ENCODE measurements at places on chromosomes 11 and 22.

DNA sequence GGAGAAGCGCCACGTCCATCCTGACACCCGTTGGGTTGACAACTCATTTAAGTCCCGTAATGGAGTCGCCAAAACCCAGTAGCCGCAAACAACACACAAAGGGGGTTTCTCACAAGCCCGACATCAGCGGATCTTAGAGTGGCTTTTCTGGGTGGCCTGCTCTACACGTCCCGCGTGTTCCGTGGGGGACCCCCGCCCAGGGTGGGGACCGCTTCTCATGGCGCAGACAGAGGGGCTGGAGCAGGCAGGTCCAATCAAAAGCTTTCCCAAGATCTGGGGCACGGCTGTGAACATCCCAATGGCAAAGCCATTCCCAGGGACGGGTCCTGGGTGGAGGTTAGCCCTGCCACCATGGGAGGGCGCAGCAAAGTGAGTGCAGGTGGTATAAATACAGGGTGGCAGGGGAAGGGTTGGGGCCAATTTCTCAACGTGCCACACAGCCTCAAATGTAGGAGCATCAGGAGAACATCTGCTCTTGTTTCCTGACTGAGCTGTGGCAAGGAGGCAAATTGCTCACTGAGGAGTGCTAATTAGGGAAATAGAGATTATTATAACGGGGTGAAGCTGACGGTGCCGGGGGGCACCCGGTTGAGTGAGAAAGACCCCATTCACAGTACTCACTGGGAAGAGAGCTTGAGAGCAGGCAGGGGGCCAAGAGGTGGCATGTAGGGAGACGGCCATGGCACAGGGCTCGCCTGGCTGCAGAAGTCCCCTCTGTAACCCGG, 1447.2 kb downstream of the TBC1D22A start:
- no peak for DNase-seq

DNA sequence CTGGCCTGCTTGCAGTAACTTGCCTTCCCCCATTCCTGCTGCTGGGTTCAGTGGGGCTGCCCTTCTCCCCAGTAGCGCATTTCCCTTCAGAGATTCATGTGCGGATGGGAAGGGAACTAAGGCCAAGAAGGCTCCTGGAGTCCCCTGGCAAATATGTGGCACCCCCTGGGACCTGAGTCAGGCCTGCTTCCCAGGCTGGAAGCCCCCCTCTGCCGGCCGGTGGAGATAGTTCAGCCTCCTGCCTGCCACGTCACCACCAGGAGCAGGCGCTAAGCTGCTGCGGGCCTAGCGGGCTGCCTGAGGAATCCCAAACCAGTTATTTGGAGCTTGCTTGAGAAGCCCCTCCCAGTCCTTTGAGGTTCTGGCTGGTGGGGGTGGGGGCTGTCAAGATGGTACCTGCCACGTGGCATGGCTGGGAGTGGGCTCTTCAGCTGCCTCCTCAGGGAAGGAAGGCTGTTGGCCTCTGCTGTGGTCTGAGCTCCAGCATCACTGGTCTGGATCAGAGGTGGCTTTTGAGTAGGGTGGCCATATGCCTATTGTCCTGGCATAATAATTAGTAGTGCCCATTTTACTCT, 2.0 kb downstream of the SERPINH1 start:
- peak; percentile 80 for DNase-seq

- DNase-seq: no peak
Observed at GRCh38 chr22:23251445-23252093, 71.3 kb downstream of the BCR start.

- DNase-seq: no peak
Observed at GRCh38 chr22:35425546-35425945, 25.6 kb downstream of the MCM5 start.

Data from fibroblast of skin of left biceps (primary cell).